ENCODE measurements at places on chromosomes 2 and 18.

GRCh38 chr2:127398239-127398590 is 10.4 kb upstream of the MAP3K2 start:
- peak; percentile 56 for DNase-seq

DNA sequence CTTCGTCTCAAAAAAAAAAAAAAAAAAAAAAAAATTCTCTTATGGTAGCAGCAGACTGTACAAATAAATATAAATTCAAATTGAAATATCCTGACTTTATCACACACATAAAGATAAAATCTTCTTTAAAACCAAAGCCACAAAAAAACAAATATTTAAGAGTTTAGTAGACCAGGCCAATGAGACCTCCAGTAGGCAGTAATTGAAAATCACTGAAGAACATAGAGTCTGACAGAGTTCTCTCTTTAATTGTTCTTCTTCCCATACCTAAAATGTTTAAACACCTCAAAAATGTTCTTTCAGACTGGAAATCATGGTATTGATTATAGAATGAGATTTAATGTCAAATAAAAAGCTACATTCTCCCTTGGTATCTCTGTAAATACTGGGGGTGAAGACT is 20.8 kb downstream of the PRPF40A start:
- DNase-seq: no peak

GRCh38 chr2:190720691-190721090 is 71.8 kb downstream of the NAB1 start:
- no peak for DNase-seq

DNA sequence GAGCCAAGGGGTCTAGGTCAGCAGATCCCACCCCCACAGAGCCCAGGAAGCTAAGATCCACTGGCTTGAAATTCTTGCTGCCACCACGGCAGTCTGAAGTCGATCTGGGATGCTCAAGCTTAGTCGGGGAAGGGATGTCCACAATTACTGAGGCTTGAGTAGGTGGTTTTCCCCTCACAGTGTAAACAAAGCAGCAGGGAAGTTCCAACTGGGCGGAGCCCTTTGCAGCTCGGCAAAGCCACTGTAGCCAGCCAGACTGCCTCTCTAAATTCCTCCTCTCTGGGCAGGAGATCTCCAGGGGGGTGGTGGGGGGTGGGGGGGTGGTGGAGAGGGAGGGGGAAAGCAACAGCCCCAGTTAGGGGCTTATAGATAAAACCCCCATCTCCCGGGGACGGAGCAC is 419.5 kb downstream of the NUP35 start:
- DNase-seq: no peak

- no peak for DNase-seq
Measured at GRCh38 chr2:27136751-27137150, 2.3 kb upstream of the PREB start.
